Esophagus squamous epithelium (tissue), 5 donors: ENCODE measurements at places on chromosomes 11 and 22. TPM values are rescaled to one million over a fixed set of nuclear protein-coding genes. Genes with fewer than 3 reads are reported as not detected.

Gene MYEOV
- 19.1 TPM for total RNA-seq

Gene OSBPL5
- total RNA-seq = 12.9 TPM

DNA sequence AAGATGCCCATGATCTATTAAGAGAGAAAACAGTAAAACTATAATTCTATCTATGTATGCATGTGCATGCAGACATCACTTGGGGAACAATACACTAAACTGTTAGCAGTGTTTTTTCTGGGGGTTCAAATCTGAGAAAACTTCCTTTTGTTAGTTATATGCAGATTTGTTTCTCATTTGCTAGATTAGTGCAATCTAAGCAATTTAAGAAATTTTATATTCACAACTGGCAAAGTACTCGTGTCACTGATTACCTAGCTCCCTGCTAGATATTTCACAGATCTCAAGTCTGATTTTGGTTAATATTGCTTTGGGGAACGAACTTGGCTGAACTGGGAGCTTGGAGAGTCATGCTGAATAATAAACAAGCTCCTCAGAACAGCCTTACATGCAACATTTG lies 14.9 kb upstream of the OSBP start:
- DNase-seq = no peak

- DNase-seq = no peak
Observed at GRCh38 chr11:106983261-106983660, 35.0 kb downstream of the GUCY1A2 start.

DNA sequence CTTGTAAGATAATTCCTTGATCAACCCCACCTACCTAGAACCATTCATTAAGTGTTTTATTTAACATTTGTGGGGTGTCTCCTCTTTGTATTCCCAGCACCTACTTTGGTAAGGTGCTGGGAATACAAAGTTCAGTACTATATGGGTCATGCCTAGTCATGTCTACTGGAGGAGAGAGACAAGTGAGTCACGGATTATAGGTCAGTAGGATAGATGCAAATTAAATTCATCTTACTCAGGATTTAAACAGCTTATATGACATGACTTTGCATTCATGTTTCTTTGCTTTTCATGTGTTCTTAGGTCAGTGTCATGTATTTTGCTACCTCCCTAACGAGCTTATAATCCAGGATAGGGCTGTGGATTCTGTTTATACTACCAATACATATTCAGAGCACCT lies 3.4 kb upstream of the FADS1 start:
- no peak for DNase-seq

DNA sequence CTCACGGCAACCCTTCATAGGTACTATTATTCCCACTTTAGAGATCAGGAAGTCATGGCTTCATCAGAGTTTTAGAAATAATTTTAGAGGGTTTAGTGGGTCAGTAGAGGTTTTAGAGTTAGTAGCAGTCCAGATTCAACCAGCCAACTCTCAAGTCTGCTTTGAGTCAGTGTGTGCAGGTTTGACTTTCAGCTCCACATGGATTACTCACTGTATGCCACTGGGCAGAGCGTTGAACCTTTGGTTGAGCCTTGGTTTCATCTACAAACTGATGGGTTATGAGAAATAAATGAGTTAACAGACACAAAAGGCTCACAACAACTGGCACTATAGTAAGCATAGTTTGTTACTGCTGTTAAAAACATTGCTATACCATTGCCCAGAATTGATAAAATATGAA lies 19.0 kb upstream of the TP53AIP1 start:
- no peak for DNase-seq

DNA sequence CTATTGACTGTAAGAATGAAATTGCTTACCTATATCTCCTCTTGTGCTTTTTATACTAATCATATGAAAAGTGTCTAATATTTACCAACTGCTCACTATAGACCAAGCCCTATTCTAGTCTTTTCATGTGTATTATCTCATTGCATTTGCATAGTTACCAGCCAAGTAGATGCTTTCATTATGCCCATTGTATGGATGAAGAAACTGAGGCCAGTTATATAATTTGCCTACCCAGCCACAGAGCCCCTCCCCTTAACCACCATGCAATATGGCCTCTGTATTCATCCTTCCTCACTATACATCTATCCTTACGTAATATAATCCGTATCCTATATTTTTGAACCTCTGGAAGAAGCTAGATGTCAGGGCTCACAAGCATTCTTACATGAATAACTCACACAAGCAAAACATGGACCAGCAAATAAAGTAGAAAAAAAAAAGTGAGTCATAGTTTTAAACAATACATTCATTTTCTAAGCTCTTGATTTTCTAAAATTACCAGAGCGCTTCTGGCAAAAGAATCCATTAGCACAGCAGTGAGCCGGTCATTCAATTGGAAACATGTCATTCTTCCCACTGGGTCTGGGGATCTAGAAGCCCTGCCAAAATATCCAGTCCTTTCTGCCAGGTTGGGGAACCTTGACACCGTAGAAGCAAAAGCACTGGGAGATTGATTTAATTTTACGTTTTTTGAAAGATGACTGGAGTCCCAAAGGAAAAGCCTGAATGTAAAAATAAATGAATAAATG lies 80.0 kb downstream of the C11orf91 start:
- no peak for DNase-seq

Gene IL17RA
- total RNA-seq = 9.5 TPM

DNA sequence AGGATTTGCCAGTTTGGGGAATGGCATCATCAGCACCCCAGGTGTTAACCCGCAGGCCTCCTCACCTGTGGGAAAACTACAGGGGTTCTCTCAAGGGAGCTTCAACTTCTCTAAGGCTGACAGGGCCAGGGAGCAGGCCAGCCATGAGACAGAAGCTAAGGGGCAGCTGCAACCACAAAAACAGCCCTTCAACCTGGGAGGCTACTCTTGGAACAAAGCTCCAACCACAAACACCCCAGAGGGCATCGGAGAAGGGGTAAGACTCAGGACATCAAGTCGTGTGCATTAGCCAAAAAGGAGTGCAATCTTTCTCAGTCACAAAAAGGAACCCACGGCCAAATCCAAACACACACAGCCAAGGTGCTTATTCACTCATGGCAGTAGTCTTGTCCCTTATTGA lies 103.0 kb downstream of the PLEKHA7 start:
- no peak for DNase-seq

Gene KCTD14
- 1.3 TPM for total RNA-seq

GRCh38 chr22:49026494-49027367 lies 800.9 kb downstream of the BRD1 start:
- no peak for DNase-seq

DNA sequence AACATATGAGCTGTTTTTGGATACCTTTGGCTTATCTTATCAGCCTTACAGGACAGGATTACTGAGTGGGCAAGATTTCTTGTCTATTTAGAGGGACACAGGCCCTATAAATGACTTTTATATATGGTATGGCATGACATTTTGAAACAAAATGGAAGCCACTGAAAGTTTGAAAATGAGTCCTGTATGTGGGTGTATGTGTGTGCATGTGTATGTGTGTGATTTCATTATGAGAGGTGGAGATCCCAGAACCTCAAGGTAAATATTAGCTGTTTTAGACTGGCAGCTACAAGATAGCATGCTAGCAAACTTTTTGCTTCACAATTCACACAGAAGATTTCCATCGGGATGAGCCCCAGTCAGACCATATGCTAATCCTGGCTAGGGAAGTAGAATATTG lies 970.5 kb upstream of the CCDC90B start:
- no peak for DNase-seq

DNA sequence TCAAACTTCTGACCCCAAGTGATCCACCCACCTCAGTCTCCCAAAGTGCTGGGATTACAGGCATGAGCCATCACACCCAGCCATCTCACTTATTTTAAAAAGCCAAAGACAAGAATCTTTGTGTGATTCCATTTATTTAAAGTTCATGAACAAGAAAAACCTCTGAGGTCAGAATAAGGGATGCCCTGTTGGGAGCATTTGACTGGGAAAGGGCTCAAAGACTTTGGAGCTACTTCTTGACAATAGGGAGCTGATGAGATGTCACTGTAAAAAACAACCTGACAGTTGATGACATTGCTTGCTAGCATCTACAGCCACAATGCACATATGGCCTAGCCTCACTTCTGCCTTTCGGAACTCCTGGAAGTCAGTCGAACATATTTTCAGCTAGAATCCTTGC lies 5.1 kb upstream of the ZNF280B start:
- DNase-seq = no peak

DNA sequence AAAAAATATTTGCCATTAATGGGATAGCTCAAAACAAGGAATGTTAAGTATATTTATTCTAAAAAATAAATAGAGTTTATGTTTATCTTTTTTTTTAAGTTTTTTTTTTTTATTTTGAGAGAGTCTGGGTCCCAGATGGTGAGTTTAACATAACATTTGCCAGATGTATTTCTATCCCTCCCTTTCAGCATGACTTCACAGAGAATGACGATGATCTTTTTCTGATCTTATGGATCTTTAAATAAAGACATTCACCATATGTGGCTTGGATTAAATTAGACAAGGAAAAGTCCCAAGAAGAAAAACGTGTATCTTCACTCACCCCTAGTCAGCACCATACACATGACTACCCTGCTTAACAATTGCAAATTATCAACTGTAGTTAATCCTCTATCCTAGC lies 839.8 kb upstream of the CNTN5 start:
- no peak for DNase-seq

DNA sequence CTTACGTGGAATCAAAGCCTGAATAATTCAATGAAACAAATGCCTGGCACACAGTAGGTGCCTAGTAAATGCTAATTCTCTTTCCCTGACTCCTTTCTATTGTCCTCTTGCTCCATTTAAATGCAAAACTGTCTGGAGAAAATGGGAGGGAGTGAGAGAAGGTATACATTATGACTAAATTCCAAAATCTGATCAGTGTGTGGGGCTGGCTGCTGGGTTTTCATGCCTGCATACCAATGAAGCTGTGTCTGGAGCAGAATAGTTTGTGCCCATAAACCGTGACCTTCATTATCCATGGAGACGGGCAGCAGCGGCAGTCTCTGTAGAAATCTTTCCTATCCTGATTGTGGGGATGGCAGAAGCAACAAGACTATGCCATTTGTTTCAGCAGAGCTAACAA lies 223.4 kb upstream of the ZBED5 start:
- DNase-seq = no peak

Gene PTPRCAP
- 7.1 TPM for total RNA-seq

DNA sequence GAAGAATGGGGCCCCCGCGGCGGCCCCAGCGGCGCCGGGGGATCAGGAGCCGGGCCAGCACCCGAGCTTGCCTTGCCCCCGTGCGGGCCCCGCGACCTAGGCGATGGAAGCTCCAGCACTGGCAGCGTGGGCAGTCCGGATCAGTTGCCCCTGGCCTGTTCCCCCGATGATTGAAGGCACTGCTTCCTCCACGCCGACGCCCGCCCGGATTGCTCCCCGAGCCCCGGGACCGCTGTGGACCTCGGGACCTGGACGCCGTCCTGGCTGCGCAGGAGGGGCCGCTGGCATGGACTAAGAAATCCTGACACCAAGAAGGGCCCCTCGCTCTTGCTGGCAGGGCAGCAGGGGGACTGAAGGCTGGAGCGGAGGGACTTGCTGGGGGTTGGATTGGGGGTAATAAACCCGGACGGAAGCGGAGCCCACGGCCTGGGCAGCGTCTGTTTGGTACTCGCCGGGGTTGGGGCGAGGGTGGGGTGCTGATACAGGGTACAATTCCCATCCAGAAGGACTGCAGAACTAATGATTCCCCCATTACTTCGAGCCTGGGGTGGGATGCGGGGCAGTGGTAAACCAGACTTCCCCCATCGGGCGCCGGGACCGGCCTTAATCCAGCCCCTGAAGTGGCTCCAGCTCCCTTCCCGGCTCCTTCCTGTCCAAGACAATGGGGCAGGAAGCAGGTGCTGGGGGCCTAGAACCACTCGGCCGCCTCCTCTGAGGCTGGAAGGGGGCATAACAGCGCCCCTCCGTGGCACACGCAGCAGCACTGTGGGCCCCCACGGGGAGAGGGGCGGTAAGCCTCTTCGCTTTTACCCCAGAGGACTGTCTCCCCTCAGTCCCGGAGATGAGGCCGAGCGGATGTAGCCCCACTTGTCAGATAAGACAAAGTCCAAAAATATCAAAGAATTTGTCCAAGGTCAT lies 1.0 kb downstream of the CCDC85B start:
- DNase-seq = no peak

Gene DDI1
- total RNA-seq = not detected

GRCh38 chr11:41320238-41320637 lies 139.2 kb downstream of the LRRC4C start:
- DNase-seq = no peak

GRCh38 chr22:45290410-45290936 lies 5.7 kb downstream of the UPK3A start:
- no peak for DNase-seq

GRCh38 chr11:57873196-57873911 lies 111.8 kb downstream of the CTNND1 start:
- no peak for DNase-seq

- DNase-seq = no peak
Observed at GRCh38 chr22:22201185-22201929, 43.2 kb upstream of the VPREB1 start.

DNA sequence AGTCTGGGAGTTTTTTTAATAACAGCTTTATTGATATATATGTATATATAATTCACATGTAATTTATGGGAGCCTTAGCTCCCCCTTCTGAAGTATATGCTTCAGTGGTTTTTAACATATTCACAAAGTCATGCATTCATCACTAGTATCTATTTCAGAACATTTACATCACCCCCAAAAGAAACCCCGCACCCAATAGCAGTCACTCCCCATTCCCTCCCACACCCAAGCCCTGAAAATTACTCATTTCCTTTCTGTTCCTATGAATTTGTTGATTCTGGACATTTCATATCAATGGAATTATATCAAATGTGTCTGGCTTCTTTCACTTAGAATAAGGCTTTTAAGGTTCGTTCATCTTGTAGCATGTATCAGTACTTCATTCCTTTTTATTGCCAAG lies 35.6 kb upstream of the SYT7 start:
- no peak for DNase-seq

Gene POU2AF1
- total RNA-seq = 1.8 TPM

Gene LRRC56
- 2.3 TPM for total RNA-seq

DNA sequence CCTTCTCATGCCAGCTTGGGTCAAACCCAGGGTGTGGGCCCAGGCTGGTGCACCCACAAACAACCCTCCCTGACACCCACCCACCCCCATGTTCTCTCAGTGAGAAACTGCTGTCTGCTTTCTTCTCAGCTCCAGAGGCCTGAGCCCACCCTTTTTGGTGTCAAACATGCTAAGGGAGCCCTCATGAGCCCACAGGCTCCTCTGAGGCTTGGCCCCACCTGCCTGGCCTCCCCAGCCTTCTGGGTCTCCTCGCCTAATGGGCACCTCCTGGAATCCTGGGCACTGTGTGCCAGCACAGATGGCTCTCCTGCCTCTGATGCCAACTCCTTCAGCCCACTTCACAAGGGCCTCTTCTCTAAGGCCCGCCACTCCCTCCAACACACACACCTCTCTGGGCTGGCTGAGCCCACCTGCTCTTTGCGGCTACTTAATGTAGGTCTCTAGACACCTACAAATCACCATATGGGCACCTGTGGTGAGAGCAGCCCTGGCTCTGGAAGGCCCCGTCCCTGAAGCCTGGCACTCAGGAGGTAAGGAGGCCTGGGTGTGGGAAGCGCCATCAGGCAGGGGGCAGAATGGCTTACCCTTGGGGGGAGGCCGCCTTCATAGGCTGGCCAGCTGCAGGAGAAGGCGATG lies 4.4 kb downstream of the NAGA start:
- no peak for DNase-seq
